ENCODE measurements at places on chromosomes 5 and 9. TPM values are rescaled to one million over a fixed set of nuclear protein-coding genes. Genes with fewer than 3 reads are reported as not detected.

FGD3 gene
- 9.9 TPM for total RNA-seq

SCGB3A2 gene
- not detected for total RNA-seq

DNA sequence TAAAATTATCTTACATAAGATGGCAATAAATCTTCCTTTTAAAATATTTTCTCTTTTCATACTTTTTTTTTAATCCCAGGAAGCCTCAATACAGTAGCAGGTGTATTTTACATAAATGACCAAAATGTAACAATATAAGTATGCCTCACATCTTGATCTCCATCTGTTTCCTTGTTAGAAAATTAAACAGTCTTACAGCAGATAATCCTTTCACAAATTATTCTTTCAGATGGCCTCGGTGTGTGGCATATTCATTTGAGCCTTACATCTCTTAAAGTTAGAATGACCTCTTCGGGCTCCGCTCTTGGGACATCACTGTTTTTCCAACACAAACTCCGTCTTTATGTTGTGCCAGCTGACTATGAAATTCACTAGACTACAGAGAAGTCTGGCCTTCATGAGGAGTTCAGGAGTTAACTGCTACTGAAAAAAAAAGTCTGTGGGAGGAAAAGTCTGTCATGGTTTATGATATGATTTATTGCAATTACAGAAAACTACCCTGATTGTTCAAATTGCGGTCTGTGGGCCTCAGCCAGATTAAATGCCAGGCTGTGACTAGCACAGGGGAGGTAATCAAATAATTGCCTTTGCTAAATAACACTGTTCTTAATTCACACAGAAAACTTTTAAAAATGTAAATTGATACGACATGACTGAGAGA, 292.9 kb upstream of the PUM3 start:
- no peaks in the 10 kb centered on the region for H3K36me3 ChIP-seq
- H3K4me3 ChIP-seq = no peak overlapping the region
- H3K27ac ChIP-seq = no peak overlapping the region
- no peak for DNase-seq
- H3K4me1 ChIP-seq = no peaks in the 10 kb centered on the region

DNA sequence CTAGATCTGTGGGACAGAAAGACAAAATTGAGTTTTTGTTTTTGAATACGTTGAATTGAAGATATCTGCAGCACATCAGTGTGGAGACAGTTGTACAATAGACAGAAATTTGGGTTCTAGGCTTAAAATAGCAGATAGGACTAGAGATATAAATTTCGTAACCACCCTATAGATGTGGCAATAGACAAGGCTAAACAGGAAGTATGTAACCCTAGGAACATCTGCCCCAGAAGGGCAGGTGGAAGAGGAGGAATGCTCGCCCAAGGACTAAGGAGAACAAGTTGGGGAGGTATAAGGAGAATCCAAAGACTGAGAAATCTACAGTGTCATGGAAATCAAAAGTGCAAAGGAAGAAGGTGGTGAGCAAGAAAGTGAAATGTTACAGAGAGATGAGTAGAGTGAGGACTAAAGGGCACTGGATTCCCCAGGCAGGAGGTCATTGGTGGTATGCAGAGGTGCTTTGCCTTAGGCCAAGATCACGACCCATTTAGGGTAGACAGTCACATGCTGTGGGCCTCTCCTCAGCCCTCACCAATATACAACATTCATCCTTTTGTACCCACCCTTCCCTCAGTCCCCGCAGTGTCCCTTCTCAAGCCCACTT, 109.1 kb upstream of the ELL2 start:
- H3K4me1 ChIP-seq = peaks cover 26% of the 10 kb centered on the region
- H3K36me3 ChIP-seq = no peaks in the 10 kb centered on the region
- H3K4me3 ChIP-seq = no peak overlapping the region
- no peak for DNase-seq
- H3K27ac ChIP-seq = no peak overlapping the region

Measured in thoracic aorta (tissue), 2 donors.